Cerebellum (tissue), 4 donors: ENCODE measurements at places on chromosomes 5 and 9. TPM values are rescaled to one million over a fixed set of nuclear protein-coding genes. Genes with fewer than 3 reads are reported as not detected.
A peak's percentile ranks its signal among the peaks of the same experiment; 100 is the strongest.

DNA sequence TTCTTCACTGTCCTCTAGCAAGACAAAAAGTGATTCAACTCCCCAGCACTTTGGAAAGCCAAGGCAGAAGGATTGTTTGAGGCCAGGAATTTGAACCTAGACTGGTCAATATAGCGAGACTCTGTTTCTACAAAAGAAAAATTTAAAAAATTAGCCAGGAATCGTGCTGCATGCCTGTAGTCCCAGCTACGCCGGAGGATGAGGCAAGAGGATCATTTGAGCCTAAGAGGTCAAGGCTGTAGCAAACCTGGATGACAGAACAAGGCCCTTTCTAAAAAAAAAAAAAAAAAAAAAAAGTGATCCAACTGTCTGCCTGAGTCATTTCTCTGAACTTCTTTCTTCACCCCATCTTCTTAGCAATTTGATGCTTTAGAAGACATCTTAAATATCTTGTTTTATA, 12.4 kb downstream of the ITGA2 start:
- no peak for DNase-seq

- DNase-seq, result no peak
Observed at GRCh38 chr5:173712609-173713175, 96.2 kb upstream of the BOD1 start.

DNA sequence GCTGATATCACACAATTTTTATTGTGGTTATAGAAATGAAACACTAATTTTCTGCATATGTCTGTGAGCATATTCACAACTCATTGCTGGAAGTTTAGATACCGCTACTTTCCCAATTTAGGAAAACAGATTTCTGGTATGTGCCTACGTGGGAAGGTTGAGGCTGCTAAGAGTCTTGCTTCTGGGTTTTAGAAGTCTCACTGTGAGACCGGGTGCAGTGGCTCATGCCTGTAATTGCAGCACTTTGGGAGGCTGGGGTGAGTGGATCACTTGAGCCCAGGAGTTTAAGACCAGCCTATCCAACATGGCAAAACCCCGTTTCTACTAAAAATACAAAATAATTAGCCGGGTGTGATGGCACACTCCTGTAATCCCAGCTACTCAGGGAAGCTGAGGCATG, 39.6 kb downstream of the UBAP1 start:
- DNase-seq, result no peak

The PCSK1 gene
- total RNA-seq, result 4.1 TPM

GRCh38 chr5:159786901-159787691, 129.2 kb upstream of the ADRA1B start:
- no peak for DNase-seq

The KLHL3 gene
- 18.0 TPM for total RNA-seq

The ARHGEF37 gene
- 4.6 TPM for total RNA-seq

- no peak for DNase-seq
Observed at GRCh38 chr5:150492621-150493020, 15.3 kb upstream of the NDST1 start.

- peak; percentile 84 for DNase-seq
Observed at GRCh38 chr5:57429513-57430120, 53.0 kb downstream of the ACTBL2 start.

DNA sequence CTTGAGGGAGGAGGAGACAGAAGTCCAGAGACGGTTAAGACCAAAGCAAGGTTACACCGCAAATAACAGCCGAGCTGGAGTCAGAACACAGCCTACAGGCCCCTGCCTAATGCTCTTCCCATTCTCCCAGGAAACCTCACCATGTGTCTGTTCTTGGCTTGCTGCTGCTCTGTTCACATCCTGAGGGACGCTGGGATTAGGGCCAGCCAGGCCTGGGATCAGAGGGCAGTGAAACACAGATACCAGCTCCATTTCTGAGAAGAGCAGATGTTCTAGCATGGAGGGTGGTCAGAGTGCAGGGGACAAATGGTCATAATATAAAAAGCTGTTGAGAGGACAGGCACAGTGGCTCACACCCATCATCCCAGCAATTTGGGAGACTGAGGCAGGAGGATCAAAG, 124.8 kb upstream of the LARP1 start:
- DNase-seq, result no peak

DNA sequence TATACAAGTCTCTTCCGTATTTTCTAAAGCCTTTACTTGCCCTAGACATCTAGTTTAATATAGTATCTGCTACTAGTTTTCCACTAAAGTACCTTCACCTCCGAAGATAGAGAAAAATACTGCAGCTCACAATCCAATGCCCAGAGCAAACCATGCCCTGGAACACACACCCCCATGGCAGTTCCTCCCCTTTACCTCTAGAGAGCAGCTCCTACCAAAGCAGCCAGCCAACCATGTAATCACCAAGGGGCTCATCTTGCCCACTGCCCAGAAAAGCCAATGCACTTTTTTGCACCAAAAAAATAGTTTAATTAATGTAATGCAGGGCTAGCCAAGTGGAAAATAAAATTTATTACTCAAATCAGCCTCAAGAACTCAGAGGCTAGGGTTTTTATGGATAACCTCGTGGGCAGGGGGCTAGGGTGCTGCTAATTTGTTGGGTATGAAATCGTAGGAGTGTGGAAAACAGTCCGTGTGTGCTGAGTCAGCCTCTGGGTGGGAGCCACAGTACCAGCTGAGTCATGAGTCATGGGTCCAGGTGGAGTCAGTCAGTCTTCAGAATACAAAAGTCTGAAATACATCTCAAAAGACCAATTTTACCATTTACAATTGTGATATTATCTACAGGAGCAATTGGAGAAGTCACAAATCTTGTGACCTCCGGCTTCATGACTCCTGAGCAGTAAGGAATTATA, 120.1 kb upstream of the ACO1 start:
- DNase-seq, result no peak

GRCh38 chr5:63963926-63964325, 1.7 kb upstream of the HTR1A start:
- DNase-seq, result no peak

DNA sequence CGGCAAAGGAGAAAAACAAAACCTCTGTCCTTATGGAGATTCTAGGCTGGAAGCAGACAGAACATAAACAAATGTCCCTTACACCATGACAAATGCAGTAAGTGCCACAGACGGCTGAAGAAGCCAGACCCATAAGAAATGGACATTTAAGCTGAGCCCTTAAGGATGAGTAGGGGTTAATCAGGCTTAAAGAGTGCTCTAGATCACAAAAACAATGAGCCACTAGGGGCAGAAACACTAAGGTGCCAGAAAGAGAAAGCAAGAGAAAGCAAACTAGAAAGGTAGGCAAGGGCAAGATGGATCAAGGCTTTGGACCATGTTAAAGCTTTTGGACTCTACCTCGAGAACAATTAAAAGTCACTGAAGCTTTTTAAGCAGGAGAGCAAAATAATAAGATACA, 326.9 kb upstream of the WWC1 start:
- DNase-seq, result no peak

The PAIP2 gene
- total RNA-seq, result 78.7 TPM

DNA sequence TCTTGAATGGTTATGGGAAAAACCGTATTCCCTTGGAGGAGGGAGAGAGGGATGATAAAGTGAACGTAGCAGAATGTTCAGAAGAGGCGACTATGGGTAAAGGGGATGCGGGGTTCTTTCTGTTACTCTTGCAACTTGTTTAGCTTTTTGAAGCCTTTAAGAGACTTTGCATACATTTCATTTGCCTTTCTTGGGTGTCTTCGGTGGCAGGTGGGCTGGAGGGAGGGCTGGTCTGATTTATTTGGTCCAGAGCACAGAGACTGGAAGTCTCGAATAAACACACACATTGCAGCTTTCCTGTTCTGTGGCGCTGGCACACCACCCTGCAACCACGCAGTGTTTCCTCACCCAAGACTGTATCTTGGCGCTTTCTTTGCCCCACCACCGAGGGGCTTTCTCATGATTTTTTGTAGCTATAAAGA, 23.2 kb downstream of the TTF1 start:
- no peak for DNase-seq

The IFNK gene
- not detected for total RNA-seq

DNA sequence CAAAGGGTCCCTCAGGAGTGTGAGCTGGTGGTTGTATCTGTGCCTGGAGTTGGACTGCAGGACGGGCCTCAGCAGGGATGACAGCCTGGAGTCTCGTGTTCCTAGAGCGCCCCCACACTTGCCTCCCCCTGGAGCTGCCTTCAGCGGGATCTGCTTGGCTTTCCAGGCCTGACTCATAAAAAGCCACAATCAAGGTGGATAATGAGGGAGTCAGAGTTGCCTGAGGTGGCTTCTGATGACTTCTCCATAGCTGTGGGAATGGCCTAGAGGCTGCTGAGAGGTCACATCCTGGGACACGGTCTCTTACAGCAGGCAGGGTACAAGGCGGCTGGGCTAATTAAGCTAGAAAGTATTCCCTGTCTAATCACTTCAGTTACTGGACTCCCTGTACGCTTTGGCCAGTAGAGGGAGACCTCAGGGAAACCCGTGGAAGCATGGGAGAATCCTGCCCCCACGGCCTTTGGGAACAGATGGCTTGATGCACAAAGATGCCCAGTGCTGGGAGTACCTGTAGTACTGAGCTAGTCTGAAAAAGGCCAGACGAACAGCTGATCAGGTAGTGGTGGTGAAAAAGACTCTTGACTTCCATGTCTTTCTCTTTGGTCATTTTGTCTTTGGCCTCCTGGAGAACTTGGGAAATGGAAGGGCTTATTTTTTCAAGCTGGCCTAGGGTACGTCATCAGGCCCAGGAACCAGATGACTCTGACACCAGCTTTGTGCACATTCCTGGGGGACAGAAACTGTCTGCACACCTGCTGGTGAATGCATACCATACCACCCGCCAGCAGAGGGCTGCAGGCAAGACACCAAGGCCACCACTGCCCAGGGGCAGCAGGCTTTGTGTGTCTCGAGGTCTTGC, 16.1 kb upstream of the FRRS1L start:
- peak; percentile 88 for DNase-seq

DNA sequence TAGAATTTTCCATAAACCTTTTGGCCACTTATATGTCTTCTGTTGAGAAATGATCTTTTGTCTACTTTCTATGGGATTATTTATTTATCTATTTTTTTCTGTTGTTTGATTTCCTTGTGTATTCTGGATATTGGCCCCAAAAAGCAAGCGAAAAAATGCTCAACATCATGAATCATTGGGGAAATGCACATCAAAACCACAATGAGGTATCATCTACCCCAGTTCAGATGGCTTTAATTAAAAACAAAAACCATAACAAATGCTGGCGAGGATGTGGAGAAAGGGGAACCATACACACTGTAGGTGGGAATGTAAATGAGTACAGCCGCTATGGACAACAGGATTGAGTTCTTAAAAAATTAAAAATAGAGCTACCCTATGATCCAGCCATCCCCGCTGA, 125.0 kb upstream of the LPCAT1 start:
- DNase-seq, result no peak

DNA sequence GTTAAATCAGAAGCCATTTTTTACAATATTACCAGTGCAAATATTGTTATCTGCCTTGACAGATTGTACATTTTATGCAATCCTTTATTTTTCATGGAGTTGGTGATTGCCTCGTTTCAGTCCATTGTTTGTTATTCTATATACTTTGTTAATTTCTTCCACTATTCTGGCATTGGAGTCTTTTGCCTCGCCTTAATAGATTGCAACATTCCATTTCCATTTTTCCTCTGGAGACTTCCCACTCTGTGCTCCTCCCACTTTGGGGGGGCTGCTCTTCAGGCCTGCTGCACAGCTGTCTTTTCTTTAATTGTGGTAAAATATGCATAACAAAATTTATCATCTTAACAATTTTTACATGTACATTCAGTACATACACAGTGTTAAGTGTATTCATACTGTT, 4.4 kb upstream of the DCAF10 start:
- DNase-seq, result no peak

DNA sequence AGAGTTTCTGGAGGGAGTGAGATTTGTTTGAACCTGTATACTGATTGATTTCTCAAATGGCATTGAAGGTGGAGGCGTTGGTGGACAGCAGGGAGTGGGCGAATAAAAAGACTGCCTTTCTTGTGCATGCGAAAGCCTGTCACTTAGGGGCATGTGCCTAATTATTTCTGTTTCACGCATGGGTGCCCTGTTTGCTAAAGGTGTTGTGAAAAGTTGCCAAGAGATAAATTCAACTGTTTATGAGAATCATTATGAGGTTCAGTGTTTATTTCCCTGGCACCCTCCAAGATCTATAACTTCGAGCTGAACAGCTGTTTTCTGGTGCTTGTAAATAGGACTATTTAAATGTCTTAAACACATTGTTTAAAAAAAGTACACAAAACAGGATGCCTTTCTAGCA, 67.4 kb upstream of the DMRTA1 start:
- no peak for DNase-seq

- no peak for DNase-seq
Observed at GRCh38 chr5:100469767-100470166, 65.4 kb upstream of the FAM174A start.

DNA sequence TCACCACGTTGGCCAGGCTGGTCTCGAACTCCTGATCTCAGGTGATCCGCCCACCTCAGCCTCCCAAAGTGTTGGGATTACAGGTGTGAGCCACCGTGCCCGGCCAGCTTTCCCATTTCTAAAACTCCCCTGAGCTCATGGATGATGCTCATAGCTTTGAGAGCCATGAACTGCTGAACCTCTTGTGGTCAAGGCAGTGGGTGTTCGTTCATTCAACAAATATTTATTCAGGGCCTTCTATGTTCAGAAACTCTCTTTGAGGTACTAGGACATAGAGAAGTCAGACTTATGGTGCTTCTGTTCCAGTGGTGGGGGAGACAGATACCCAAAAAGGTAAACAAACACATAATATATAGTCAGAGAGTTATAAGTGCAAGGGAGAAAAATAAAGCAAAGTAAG, 2.7 kb downstream of the BSPRY start:
- DNase-seq, result no peak

- no peak for DNase-seq
Observed at GRCh38 chr5:148846930-148847329, 20.5 kb downstream of the ADRB2 start.

DNA sequence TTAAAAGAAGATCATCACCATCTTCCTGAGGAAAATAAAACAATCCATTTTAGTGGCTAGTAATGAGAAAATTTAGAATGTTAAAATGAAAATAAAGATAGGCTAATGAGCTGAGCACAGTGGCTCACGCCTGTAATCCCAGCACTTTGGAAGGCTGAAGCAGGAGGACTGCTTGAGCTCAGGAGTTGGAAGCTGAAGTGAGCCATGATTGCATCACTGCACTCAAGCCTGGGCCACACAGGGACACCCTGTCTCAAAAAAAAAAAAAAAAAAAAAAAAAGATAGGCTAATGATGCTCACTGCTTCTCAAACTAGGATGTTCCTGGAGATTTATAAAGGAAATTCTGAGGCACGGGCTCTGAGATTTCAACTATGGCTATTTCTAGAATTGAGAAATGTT, 50.3 kb downstream of the CPLANE1 start:
- no peak for DNase-seq

The TMEM171 gene
- total RNA-seq, result 0.27 TPM
